CMK (cell line): ENCODE measurements at places on chromosomes 7 and 10.
A peak's percentile ranks its signal among the peaks of the same experiment; 100 is the strongest.

GRCh38 chr10:92413519-92413918 is 122.6 kb downstream of the MARCHF5 start:
- no peak for DNase-seq

DNA sequence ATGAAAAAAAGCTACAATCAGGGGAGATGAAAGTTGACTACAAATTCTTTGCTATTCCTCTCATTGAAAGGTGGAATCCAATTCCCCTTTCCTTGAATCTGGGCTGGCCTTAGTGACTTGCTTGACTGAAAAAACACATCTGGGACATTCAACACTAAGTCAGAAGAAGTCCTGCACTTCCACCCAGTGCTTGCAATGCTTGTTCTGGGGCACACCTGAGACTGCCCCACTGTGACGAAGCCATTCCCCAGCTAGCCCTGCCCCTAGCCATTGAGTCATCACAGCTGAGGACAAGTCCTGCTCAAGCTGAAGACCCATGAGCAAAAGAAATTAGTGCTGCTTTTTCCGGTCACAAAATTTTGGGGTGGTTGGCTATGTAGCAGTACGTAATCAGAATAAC is 19.2 kb upstream of the GRID1 start:
- DNase-seq, result no peak

GRCh38 chr7:66443946-66444345 is 184.7 kb upstream of the KCTD7 start:
- DNase-seq, result no peak

DNA sequence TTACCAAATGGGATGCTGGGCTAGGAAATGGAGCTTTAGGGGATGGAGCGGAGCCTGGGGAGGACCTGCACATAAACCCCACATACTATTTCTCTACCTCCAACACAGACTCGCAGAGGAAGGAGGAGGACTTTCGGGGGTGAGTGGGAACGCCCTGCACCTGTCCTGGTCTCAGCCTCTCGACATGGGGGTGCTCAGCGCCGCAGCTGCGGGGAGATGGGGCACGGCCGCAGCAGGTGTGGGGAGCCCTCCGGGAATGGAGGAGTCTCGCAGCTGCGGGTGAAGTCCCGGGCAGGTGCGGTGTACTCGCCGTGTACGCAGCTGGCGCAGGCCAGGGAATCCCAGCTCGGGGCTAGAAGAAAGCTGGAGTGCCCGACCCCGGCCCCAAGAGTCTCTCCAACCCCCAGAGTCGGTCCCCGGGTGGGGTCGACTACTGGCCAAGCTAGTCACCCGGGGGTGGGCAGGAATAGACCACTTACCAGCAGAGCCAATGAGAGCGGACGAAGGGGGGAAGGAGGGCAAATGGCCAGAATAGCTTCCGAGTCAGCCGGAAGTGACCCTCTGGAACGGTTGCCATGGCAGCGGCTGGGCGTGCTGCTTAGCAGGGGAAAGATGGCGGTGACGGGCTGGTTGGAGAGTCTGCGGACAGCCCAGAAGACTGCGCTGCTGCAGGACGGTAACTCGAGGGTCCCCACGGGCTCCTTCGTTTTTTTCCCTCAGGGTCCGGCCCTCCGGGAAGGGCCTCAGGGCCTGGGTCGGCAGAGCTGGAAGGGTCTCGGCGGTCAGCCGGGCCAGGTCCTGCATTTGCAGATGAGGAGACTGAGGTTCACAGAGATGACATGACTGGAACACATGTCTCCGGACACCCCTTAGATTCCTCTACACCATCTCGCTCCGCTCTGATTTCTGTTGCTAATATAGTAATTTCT is at the start of the genes DPCD and POLL:
Gene DPCD, plus strand, starts transcription at position 597 of the 929 bp plus-strand sequence. Its CDS starts 16 bp downstream, at position 613.
Gene POLL, minus strand, starts transcription at position 533 of the 929 bp plus-strand sequence. CDS start 897 bp downstream, outside the sequence.
- peak; percentile 93 for DNase-seq

GRCh38 chr10:14487488-14487883 is 156.8 kb upstream of the FRMD4A start:
- DNase-seq, result no peak

DNA sequence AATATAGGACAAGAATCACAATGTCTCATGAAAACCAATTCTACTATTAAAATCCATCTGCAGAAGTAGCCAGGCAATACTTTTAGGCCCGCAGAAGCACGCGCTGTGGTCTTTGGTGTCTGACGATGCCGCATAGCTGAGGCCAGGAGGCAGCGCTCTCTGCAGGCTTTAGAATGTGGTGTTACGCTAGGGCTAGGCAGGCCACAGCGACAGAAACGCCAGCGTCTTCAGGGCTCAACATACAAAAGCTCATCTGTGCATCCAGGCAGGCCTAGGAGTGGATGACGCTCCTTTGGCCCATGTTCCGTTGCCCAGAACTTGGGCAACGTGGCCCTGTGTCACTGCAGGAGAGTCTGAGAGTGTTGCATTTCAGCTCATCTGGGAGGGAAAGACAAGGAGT is 601.1 kb upstream of the FOXK1 start:
- no peak for DNase-seq

DNA sequence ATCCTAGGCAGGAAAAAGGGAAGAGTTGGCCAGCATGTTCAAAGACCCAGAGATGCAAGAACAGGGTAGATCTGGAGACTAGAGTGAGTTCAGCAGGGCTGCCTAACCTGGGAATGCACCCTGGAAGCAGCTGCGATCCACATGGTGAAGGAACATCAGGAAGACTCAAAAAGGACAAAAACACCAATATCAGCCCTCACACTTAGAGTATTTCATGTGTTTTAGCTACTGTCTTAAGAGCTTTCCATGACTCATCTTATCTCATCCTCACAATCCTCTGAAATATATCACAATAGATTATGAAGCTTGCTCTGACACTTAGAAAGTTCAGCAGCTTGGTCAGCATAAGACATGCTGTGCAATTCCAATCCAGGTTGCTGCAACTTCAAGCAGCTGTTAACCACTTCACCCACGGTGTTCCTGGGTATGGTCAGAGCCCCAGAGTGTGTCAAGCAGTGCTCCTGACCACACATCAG is 380.9 kb downstream of the PARD3 start:
- no peak for DNase-seq
